ENCODE measurements at places on chromosomes 3 and 15.

- peak; percentile 88 for DNase-seq
These were observed at the start of gene UQCRC1 for GRCh38 chr3:48609088-48610005. Gene UQCRC1 (minus strand): TSS chr3:48609646. CDS start chr3:48609620, 26 bp downstream.

DNA sequence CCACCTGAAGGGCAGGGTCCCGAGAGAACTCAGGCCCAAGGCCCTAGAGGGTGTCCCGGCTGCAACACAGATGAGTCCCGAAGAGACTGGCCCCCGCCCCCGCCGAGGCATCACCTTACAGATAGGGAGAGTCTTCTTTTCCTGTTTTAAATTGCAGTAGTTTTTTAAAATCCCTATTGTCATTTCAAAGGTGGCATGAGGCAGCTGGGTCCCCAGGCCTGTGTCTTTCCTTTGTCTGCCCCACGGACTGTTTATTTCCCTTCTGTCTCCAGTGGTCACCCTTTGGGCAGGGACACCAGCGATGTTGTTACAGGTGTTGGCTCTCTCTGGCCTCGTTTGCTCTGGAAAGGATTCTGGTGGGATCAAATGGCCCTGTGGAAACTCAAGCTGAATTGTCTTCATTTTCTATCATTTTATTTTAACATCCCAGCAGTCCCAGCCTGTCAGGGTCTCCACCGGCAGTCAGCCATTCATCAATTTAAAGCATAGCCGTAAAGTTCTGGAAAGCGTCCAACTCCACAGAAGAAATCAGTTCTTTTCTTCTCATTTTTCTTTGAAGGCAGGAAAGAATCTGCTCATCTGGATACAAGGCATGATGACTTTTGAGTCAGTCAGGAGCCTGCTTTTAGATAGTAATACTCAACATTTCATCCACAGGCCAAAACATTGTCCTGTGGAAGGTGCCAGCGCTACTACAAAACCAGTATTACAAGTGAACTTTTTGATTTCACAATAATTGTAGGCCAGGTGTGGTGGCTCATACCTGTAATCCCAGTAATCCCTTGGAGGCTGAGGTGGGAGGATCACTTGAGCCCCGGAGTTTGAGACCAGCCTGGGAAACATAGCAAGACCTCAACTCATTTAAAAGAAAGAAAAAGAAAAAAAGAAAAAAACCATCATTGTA is 96.2 kb downstream of the HES1 start:
- no peak for DNase-seq

- DNase-seq: no peak
These were observed 33.3 kb upstream of the VPS8 start for GRCh38 chr3:184778426-184779332.

DNA sequence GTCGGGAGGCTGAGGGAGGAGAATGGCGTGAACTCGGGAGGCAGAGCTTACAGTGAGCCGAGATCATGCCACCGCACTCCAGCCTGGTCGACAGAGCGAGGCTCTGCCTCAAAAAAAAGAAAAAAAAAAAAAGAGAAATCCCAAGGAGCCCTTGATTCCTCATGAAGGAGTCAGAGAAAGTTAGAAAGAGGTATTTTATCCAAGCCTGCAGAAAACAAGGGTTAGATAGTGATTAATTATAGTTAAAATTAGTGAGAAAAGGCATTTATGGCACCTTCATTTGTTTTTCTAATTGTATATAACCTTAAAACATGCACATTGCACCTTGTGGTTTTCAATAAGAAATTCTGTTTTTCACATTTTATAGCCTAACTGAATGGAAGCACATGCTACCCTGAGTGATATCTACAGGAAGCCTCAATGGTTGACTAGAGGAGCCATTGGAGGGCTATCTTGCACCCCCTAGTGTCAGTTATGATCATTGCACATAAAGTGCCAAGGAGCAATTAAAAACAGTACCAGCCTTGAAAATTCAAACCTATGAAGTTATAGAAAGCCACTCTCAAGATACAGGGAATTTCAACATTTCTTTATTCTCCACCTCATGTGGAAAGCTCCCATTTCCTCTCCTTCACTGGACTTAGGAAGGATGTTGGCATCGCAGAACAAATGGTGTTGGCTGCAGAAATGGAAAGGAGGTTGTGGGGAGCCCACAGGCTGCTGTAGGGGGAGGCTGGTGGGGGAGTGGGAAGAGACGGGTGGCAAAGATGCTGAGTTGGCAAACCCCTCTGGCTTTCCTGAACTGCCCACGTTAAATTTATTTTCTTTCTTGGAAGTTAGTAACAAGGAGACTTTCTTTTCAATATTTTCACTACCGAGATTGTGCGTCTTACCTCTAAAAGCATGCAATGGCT is 48.5 kb downstream of the ITGA11 start:
- no peak for DNase-seq

GRCh38 chr3:18422972-18423371 is 2.2 kb downstream of the SATB1 start:
- no peak for DNase-seq

GRCh38 chr3:195907684-195907933 is 742 bp downstream of the TNK2 start:
- DNase-seq: peak; percentile 55

DNA sequence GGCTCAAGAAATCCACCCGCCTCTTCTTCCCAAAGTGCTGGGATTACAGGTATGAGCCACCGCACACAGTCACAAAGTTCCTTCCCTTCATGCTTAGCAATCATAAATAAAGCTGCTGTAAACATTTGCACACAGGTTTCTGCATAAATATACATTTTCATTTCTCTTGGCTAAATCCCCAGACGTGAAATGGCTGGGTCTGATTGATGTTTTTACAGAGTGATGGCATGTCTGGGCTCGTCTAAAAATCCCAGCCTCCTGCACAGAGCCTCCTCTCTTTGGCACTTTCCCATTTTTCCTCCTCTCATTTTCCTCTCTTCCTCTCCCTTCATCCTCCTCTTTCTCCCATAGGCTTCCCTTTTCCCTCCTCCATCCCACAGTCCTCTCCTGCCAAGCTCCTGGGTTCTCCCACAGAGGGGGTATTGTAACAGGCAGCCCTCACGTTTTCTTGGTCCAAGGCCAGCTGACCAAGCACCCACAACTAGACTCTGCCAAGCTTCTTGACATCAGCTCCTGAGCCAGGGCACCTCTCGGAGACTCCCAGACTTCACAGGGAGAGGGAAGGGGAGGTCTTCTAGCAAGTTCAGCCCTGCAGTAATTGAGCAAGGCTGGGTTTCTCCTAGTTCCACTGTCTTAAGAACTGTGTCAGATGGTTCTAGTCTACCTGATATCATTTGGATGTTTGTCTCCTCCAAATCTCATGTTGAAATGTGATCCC is 10.5 kb upstream of the PLA2G4E start:
- DNase-seq: no peak

GRCh38 chr15:67832897-67833709 is 6.7 kb downstream of the RNU6-1 start:
- DNase-seq: no peak

DNA sequence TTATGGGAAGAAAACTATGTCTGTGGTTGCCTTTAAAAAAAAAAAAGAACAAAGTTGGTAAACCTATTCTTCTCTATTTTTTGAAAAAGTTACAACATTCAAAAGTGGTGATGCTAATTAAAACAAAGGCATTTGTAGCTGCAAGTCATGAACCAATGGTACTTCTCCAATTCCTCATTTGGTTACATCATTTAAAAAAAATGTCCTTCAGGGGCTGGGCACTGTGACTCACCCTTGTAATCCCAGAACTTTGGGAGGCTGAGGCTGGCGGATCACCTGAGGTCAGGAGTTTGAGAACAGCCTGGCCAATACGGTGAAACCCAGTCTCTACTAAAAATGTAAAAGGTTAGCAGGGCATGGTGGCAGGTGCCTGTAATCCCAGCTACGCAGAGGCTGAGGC is 574.6 kb downstream of the VGLL3 start:
- no peak for DNase-seq

- DNase-seq: no peak
These were observed 2.2 kb downstream of the BTBD1 start for GRCh38 chr15:83064859-83065258.

GRCh38 chr3:29577250-29577649 is 296.4 kb downstream of the RBMS3 start:
- DNase-seq: no peak

DNA sequence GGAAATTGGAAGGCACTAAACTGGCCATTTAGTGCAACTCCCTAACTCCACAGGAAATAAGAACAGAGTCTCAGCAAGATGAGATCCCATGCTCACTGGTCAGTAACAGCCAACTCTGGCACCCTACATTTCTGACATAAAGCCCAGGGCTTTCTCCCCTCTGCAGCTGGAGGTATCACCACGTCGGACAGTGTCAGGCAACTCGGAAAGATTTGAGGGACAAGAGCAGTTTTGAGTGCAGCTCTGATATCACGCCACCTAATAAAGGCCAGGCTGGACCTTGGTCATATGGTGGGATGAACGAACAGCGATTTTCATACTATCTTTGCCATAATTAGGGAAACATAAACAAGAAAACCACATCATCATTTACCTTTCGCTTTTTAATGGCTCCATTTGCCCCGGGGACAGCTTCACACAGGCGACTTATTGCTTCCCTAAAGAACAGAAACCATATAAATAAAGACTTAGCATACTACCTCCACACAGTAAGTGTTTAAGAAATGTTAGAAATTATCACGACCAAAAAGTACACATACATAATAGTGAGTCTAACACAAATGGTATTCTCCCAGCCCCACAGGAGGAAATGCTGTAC is 12.5 kb downstream of the EID1 start:
- no peak for DNase-seq

DNA sequence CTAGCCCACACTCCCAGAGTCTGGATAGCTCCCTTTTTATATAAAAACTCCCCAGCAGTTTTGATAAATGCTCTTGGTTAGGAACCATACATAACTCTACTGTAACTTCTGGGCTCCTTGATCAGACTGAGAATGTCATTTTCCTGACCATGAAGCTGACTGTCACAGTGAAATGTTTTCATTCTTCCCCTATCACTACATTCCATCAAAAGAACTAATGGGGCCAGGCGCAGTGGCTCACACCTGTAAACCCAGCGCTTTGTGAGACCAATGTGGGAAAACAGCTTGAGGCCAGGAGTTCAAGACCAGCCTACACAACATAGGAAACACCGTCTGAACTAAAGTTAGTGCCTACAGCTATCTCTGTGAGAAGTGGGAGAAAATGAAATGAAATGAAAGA is 72.8 kb upstream of the MYO5C start:
- no peak for DNase-seq

GRCh38 chr3:189488241-189488767 is 142.9 kb upstream of the TP63 start:
- DNase-seq: no peak

DNA sequence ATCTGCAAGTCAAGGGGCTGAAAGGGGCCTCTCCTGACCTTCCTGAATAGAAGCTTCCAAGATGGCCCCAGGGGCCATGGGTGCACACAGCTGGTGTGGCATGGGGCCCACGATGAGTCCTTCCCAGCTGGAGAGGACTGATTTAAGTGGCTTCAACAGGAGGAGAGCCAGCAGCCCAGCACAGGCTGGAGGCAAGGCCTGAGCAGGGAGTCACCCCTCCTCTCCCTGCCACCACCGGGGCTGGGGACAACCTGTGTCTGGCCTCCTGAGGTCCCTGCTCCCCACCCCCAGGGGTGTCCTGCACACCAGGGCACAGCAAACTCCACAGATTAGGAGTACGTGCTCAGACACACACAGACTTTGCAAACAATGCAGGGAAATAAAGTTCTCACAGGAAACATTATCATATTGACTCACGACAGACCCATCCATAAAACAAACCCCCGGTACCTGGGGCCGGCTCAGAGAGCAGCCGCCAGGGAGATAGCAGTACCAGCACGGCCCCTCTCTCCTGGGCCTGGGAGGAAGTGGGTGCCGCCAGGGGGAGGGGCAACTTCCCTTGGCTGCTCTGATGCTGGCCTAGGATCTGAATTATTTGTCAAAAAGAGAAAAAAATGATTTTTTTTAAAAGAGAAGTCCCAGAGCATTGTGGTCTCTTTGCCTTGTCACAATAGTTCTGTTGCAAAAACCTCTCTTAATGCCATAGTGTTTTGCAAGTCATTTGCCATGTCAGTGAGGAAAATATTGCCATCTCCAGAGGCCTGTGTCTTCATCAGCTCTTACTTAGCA is 21.9 kb upstream of the TSEN2 start:
- DNase-seq: no peak

DNA sequence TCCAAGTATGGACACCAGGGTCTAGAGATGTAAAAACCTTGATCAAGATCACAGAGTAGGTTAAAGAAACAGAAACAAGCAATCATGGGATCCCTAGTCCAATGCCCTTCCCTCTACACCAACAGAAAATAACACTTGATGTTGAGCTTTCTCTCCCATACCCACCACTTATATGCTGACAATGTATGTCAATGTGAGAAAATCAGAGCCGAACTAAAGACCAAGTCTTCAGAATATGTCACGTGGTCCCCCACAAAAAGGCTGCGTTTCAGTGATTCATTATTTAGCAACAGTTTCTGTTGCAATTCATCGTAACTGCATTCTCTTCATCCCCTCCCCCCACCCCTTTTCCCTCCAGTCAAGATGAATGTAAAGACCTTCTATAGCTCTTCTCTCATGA is 278.9 kb upstream of the STT3B start:
- no peak for DNase-seq

DNA sequence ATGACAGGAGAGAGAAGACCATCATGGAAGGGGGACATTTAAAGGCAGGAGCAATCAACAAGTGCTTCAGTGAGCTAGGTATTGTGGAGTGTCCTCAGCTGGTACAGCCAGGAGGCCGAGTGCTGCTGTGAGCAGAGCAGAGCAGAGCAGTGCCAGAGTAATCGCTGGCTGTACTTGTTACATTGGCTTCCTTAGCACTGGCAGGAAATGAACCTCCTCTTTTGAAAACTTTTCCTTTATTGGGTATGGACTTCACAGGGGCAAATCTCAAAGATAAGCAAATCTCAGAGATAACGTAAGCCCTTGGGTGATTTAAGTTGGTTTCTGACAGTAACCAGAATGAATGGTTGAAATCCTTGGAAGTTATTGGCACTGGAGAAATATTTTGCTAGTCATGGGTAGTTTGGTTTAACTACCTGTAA is 2.1 kb downstream of the SH3GL3 start:
- no peak for DNase-seq

DNA sequence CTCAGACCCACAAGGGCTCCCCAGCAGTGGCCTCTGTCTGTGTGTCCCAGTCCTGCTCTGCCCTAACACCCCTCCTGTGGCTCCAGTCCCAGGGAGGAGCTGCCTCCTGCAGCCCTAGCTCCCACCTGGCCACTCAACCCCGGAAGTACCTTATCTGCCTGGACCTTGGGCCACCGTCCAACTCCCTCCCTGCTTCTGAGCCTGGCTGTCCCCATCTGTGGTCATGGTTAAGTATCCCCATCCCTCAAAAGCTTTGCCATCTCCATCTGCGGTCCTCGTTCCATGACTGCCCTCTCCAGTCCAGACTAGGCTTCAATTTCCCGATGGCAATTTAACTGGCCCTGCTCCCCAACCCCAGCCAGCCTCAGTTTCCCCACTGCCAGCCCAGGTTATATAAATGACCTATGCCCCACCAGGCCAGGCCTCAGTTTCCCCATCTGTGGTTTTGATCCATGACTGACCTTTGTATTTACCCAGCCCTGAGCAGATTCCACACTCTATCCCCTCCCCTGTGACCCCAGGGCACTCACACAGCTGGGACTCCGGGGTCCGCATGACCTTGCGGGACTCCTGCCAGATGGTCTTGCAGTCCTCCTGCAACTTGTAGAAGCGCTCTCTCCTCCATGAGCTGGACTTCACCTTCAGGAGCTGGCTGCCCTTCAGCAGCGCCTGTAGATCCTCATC is 9.6 kb downstream of the PLCD1 start:
- DNase-seq: no peak
